ENCODE measurements at places on chromosomes 5 and 9. TPM values are rescaled to one million over a fixed set of nuclear protein-coding genes. Genes with fewer than 3 reads are reported as not detected.

PLCXD3 gene
- 0.10 TPM for total RNA-seq

FBXL7 gene
- 17.8 TPM for total RNA-seq

SIGMAR1 gene
- total RNA-seq: 86.8 TPM

IFNA13 gene
- not detected for total RNA-seq

DNA sequence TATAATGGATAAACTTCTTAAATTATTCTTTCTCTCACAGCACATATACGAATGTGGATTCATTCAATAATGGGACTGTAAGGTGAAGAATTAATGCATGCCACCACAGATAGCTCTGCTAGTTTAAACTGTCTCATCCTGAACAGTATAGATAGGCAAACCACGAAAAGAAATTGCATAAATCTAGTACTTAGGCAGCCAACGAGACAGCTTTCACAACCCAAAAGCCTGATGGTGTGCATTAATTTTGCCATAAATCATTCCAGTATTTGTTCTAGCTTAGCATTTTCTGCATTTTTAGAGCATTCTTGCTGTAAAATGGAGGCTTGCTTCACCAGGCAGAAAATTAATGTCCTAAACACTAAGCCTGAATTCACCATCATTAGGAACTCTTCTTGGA is 834.2 kb upstream of the DMAC1 start:
- DNase-seq: no peak

DNA sequence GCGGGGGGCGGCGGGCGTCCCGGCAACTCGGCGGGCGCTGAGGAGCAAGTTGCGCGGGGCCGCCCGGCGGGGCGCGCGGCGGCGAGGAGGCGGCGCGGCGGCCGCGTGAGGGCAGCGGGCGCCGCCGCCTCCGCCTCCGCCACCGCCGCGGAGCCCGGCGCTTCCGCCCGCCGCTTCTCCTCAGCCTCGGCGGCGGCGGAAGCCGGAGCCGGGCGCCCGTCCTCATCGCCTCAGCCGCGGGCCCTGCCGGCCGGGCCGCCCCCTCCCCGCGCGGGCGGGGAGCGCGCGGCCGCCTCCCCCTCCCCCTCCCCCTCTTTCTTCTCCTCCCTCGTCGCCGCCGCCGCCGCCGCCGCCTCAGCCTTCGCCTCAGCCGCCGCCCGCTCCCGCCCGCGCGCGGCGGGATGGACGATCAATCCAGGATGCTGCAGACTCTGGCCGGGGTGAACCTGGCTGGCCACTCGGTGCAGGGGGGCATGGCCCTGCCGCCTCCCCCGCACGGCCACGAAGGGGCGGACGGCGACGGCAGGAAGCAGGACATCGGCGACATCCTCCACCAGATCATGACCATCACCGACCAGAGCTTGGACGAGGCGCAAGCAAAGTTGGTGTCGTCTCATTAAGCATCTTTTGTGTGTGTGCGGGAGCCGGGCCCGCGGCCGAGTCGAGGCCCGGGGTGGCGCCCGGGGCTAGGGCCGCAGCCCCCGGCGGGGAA is at the start of gene PBX3:
Gene PBX3 (plus strand): TSS at position 321 of the 712 bp plus-strand sequence.
- peak; percentile 66 for DNase-seq

GRCh38 chr9:83290692-83291091 is 227.8 kb upstream of the RASEF start:
- DNase-seq: no peak

- DNase-seq: no peak
Observed at GRCh38 chr9:127777368-127777980, 992 bp downstream of the SH2D3C start.

DNA sequence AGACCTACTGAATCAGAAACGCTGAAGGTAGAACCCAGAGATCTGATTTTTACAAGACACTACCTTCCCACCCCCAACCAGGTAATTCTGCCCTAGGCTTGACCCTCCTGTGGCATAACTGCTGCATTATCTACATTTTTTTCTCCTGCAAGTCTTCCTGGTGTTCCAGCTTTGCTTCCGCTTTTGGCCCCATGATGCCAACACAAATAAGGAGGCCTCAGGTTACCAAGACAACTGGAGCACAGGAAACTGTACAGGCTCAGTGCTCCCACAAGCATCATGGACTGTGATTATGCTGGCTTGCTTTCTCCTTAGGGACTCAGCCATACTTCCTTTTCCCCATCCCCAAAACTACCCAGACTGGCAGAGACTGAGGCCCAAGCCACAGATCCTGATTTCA is 6.6 kb upstream of the MSMP start:
- DNase-seq: no peak

GRCh38 chr5:38265546-38266179 is 7.3 kb downstream of the EGFLAM start:
- peak; percentile 91 for DNase-seq

- peak; percentile 41 for DNase-seq
Observed at GRCh38 chr9:14428781-14429230, 114.9 kb upstream of the NFIB start.
